Suppressor macrophage treated with lipopolysaccharide for 4 hours (primary cell): ENCODE measurements at places on chromosomes 7 and 10.

DNA sequence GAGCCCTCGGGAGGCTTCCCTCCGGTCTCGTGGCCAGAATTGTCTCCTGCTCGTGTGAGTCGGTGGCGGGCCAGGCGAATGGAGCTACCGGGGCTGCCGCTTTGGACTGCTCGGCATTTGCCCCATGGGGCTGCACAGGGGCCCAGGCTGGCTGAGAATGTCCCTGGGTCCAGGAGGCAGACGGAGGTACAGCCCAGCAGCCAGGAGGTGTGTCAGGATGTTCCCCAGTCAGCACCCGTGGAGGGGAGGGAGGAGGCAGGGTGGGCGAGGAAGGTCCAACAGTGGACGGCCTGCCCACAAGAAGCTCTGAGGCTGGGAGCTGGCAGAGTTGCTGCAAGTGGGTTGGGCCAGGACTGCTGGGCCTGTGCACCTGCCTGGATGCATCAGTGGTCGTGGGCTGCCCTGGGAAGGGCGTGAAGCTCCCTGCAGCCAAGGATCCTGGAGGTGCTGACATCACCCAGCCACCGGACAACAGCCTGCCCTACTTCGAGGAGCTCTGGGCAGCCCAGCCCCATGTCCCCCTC is 46.4 kb downstream of the PDGFA start:
- DNase-seq, result no peak

DNA sequence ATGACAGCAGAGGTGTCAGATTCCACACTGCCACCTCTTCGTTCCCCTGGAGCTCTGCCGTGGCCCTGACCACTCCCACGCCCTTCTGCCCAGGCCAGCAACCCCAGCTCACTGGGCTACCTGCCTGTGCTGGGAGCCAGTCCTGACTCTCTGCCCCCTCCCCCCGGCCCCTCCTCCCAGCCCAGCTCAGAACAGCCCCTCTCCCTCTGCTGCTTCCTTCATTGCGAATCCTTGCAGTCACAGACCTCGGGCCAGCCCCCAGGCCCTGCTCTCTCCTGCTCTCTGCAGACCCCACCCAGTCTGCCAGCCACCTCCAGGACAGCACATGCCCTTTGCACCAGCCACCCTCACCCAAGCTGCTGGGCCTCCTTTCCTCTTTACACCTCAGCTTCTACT is 60.4 kb downstream of the TCERG1L start:
- no peak for DNase-seq

DNA sequence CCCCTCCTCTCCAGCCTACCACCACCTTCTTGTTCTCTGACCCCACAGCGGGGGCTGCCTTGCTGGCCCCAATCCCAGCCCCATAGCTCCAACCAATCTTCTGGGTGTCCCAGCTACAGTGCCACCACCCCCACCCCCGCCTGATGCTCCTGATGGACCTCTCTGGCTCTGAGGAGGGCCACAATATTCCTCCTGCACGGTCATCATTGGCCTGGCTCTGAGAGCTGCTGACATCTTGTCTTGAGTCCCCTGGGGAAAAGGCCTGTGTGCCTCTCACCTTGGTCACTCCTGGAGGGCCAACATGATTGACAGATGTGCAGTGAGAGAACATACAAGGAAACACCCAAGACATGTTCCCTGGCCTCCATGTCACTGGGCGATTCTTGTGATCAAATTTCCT is 7.6 kb downstream of the GDF2 start:
- no peak for DNase-seq

DNA sequence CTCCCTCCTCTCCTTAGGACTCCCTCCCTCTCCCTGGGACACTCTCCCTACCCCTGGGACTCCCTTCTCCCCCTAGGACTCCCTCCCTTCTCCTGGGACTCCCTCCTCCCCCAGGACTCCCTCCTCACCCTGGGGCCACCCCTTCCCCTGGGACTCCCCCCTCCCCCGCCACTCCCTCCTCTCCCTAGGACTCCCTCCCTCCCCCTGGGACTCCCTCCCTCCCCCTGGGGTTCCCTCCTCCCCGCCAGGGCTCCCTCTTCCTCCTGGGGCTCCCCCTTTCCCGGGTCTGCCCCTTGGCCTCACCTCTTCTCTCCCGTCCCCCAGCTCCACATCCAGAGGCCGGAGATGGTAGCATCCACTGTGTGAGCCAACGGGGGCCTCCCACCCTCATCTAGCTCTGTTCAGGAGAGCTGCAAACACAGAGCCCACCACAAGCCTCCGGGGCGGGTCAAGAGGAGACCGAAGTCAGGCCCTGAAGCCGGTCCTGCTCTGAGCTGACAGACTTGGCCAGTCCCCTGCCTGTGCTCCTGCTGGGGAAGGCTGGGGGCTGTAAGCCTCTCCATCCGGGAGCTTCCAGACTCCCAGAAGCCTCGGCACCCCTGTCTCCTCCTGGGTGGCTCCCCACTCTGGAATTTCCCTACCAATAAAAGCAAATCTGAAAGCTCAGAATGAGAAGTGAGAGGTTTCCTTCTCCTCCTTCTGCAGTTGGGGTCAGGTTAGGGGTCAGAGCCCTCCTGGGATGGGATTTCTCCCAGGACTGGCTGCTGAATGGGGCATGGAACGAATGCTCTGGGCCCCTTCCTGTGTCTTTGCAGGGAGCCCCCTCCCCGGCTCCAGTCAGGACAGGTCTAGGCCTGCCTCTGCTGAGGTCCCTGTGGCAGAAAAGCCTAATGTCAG is 1.4 kb upstream of the MUC17 start:
- DNase-seq, result peak; percentile 65

DNA sequence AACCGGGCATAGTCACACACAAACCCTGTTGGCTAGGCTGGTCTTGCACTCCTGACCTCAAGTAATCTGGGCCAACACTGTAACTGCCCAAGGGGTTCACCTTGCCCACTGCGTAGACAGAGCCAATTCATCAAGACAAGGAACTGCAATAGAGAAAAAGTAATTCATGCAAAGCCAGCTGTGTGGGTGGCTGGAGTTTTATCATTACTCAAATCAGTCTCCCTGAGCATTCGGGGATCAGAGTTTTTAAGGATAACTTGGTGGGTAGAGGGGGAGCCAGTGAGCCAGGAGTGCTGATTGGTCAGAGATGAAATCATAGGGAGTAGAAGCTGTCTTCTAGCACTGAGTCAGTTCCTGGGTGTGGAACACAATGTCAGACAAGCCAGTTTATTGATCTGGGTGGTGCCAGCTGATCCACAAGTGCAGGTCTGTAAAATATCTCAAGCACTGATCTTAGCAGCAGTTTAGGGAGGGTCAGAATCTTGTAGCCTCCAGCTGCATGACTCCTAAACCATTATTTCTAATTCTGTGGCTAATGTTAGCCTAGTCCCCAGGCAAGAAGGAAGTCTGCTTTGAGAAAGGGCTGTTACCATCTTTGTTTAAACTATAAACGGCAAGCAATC is 15.6 kb upstream of the FXYD4 start:
- no peak for DNase-seq

DNA sequence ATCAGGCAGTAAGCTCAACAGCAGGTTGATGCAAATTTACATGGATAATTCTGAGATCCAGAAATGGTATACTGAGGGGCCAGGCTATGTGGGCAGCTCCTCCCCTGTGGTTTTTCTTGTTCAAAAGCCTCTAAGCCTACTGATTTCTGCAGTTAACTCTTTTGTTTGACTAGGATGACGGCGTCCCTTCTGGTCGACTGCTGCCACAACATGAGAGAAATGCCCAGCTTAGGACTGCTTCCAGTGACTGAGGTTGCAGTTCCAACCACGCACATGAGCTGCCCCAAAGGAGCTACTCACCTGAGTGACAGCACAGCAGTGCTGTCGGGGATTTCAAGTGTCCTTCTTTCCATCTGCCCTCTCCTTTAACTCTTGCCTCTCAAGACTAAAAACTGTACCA is 973.0 kb upstream of the GHITM start:
- DNase-seq, result no peak

- DNase-seq, result no peak
Observed at GRCh38 chr7:47026780-47027361, 555.0 kb downstream of the TNS3 start.

- no peak for DNase-seq
Observed at GRCh38 chr7:137231167-137231566, 112.4 kb downstream of the PTN start.

- no peak for DNase-seq
Observed at GRCh38 chr7:143280566-143280965, 4.2 kb upstream of the TMEM139 start.

GRCh38 chr7:23383225-23383624 is 84.1 kb downstream of the MALSU1 start:
- no peak for DNase-seq
